ENCODE measurements at places on chromosomes 13 and 19.

- peak; percentile 23 for DNase-seq
Observed at GRCh38 chr19:15468675-15469512, 4.5 kb upstream of the RASAL3 start.

DNA sequence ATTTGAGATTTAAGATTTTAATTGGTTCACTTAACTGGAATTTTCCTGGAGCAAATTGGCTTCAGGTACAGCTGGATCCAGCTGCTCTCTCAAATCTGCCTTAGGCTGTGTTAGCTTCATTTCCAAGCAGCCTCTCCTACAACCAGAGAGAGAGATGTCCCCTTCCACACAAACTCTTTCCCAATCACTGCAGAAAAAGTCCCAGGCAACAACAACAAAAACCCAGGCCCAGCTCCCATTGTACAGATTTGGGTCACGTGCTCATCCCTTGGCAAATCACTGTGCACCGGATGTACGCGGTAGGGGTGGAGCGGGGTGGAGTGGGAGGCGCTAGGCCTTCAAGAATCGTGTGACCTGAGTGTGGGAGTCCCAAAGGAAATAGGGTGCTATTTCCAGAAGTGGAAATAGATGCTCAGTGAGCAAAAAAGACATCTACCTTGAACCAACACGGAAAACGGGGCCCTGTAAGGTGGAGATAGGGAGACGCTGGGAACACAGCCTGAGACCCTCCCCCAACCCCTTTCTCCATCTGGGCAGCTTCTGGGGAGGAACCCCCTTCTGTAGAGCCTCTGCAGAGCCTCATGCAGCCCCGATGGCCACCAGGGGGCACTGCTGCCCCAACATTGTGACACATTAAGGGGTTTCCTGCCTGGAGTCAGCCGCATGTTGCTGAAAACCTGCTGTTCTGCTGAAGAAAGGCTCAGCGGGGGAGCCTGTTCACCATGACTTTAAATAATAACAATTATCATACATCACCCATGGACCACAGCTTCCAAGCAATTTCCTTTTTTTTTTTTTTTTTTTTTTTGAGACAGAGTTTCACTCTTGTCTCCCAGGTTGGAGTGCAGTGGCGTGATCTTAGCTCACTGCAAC is 25.4 kb downstream of the HPN start:
- DNase-seq = peak; percentile 95

GRCh38 chr13:83752141-83752540 is 130.1 kb downstream of the SLITRK1 start:
- DNase-seq = no peak

- no peak for DNase-seq
Observed at GRCh38 chr13:79477968-79478367, 3.0 kb upstream of the NDFIP2 start.

GRCh38 chr13:80668452-80668851 is 327.5 kb upstream of the SPRY2 start:
- no peak for DNase-seq

- DNase-seq = no peak
Observed at GRCh38 chr13:92991692-92992091, 234.9 kb upstream of the GPC6 start.

- DNase-seq = no peak
Observed at GRCh38 chr19:3161453-3161852, 17.1 kb upstream of the S1PR4 start.

- no peak for DNase-seq
Observed at GRCh38 chr13:34294483-34295129, 476.7 kb downstream of the RFC3 start.

- no peak for DNase-seq
Observed at GRCh38 chr13:27309967-27310598, 39.5 kb downstream of the RASL11A start.

- no peak for DNase-seq
Observed at GRCh38 chr19:15639596-15639995, 1.1 kb upstream of the CYP4F3 start.

DNA sequence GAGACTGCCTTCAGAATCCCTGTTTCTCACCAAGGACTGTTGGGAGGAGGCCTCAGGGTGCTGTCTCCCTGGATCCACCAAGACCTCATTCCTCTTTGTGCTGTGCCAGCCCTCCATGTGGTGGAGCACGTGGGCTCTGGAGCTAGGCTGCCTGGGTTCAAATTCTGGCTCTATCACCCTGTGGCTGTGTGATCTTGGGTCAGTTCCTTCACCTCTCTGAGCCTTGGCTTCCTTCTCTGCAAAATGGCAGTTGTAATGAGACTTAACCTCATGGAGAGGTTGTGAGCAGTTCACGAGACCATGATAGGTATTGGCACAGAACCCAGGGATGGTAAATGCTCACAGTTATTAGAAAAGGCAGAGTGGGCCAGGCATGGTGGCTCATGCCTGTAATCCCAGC is 6.4 kb downstream of the PNMA8C start:
- no peak for DNase-seq

DNA sequence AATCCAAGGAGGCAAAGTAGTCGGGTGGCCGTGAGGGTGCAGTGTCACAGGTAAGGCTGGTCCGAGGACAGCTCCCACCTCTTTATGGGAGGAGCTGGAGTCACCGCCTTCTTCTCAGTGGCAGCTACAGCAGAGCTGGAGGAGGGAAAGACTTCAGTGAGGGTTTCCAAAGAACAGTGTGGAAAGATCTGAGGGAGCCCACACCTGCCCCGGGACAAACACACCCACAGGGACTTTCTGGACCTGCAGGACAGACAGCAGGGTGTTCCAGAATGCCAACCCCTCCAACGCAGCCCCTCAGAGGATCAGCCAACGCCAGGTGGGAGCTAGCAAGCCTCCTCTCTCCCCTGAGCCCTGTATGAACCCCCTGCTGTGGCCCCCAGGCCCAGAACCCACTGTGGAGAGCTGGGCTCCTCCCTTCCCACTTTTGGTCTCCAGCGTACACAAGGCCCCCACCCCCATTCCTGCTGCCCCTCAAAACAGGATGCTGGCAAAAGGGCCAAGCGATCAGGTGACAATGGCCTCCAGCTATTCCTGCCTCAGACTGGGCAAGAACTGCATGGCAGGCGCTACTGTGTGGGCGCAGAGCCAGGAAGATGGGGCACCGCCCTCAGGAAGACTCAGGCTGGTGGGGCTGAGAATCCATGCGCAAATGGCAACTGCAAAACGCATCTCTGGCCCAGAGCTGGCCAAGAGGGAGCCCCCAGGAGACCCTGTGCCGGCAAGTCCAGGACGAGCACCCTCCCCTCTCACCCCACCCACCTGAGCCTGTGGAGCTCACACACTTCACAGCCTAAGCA is 3.5 kb upstream of the CD320 start:
- peak; percentile 60 for DNase-seq

DNA sequence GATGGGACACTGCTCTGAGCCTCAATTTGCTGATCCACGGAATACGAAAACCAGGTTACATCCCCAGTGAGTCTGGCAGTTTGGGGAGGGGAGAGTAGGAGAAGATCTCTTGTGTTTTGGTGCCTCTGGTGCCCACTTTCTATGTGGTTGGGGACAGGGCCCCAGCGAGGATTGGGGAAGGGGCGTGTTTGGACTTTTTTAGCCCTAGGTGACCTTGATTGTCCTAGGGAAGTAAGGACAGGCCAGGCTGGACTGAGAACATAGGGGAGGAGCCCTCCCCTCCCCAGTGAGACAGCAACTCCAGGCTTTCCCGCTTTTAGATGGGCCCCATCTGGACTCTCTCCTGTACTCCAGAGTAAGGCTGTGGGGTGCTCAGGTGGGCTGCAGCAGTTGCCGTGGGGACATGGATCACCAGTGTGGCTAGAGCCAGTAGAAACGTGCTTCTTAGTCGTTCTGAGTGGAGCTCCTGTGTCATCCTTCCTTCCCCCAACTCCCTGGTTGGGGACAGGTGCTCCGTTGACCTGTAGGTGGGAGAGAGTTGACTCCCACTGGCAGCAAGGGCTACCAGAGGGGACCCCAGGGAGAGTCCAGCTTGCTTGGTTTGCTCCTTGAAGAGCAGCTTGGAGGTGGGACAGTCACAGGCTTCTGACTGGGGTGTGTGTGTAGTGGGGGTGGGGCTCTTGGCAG is 4.3 kb downstream of the EGLN2 start:
- no peak for DNase-seq

DNA sequence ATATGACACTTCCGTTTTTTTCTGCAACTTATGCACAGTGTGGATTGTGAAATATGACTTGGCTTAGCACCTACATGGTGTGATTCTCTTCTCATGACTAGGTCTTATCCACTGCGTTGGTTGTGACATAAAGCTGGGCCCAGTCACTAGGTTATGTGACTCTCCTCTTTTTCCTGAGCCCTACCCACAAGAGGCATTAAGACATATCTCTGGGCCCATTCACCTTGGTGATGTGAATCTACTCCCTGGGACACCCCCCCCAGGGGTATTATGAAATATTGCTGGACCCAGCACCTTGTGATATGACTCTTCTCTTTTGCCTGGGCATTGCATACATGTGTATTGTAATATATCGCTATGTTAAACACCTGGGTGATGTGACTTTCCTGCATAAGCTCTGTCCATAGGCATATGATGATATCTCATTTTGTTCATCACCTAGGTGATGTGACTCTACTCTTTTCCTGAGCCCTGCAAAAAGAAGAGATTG is 85.8 kb upstream of the ZNF43 start:
- no peak for DNase-seq

DNA sequence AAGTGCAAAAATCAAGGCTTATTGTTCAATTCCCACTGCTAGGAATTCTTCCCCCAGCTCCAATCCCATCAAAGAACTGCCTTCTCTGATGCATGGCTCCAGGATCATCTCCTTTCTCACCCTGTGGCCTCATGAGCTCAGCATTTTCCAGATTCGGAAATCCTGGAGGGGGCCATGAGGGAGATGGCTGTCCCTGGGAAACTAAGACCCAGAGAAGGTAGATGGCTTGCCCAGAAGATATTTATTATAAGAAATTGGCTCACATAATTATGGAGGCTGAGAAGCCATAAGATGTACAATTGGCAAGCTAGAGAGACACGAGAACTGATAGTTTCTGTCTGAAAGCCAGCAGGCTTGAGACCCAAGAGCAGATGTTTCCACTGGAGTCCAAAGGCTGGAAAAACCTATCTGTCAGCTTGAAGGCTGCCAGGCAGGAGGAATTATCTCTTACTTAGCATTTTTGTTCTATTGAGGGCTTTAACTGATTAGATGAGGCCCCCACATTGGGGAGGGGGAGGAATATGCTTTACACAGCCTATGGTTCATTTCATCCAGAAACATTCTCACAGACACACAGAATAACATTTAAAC is 58.6 kb downstream of the GADD45B start:
- DNase-seq = no peak

GRCh38 chr13:40028446-40028845 is 373.0 kb downstream of the COG6 start:
- no peak for DNase-seq

GRCh38 chr13:68128297-68128915 is 898.3 kb upstream of the PCDH9 start:
- DNase-seq = no peak

- no peak for DNase-seq
Observed at GRCh38 chr13:78152415-78152814, 233.8 kb upstream of the EDNRB start.

DNA sequence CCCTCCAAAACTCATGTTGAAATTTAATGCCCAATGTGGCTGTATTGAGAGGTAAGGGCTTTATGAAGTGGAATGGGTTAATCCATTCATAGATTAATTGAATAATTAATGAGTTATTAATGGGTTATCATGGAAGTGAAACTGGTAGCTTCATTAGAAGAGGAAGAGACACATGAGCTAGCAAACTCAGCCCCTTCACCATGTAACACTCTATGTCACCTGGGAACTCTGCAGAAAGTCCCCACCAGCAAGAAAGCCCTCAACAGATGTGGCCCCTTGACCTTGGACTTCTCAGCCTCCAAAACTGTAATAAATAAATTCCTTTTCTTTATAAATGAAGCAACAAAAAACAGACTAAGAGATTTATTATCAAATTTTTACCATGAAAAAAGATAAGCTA is 223.5 kb downstream of the KLF12 start:
- DNase-seq = no peak

DNA sequence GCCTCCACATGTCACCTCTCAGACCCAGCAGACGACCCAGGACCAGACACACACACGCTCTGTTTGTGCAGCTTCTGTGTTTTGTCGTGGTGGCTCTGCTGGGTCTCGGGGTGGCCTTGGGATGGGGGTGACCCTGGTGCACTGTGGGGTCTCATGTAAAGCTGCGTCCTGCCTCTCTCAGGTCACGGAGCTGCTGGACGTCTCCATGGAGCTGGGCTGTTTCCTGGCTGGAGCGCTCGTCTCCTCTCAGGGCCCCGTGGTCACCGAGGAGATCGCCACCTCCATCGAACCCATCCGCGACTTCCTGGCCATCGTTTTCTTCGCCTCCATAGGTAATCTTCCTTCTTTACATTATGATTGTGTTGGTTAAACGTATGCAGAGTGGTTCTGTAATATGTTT is 45.4 kb upstream of the TFDP1 start:
- peak; percentile 38 for DNase-seq

GRCh38 chr19:50820549-50821247 is 2.9 kb downstream of the KLK1 start:
- DNase-seq = no peak

DNA sequence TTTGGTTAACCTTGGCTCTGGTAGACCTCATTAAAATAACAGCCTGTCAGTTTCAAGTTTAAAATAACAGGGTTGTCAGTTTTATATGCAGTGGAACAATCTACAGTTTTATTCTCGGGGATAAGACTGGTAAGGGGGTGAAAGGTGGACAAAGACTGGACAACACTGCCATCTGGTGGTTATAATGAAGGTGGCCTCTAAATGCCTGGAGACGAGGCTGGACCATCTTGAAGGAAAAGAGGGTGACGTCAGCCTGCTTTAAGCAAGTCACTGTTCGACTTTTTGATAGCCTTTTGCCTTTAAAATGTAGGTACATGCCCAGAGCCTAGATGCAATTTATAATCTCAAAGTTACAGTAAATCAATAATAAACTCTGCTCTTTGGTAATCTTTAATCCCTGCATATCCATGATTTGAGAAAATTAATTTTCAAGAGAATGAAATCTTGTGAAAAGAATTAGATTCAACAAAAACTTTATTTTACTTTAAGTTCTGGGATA is 117.0 kb downstream of the DCT start:
- DNase-seq = no peak

GRCh38 chr13:22837980-22838647 is 342.7 kb upstream of the SGCG start:
- DNase-seq = no peak

GRCh38 chr19:45180936-45181335 is 2.4 kb downstream of the BLOC1S3 start:
- DNase-seq = no peak

GRCh38 chr19:46616631-46617322 is 8.1 kb downstream of the PTGIR start:
- DNase-seq = no peak

GRCh38 chr13:50649211-50649610 is 194.3 kb downstream of the DLEU7 start:
- no peak for DNase-seq
